Caco-2 (cell line): ENCODE measurements at places on chromosomes 6 and 20. TPM values are rescaled to one million over a fixed set of nuclear protein-coding genes. Genes with fewer than 3 reads are reported as not detected.

DNA sequence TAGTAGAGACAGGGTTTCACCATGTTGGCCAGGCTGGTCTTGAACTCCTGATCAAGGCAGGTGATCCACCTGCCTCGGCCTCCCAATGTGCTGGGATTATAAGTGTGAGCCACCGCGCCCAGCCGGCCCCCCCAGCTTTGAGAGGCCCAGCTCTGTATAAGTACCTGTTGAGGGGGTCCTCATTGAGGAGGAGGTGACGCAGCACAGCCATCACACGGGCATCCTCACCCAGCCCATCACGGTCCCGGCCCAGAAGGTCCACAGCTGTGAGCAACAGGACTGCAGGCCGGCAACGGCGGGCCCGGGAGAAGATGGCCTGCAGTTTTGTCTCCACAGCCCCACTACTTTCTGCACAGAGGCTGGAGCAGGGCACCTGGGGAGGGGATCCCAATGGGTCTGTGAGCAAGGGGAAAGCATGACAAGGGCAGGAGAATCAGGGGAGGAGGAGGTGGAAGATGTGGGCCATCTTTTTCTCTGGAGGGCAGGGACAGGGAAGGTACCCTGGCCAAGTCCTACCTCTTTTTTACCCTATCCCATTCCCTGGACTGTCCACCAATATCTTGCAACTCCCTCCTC lies 7.7 kb downstream of the GNMT start:
- no peak for DNase-seq

DNA sequence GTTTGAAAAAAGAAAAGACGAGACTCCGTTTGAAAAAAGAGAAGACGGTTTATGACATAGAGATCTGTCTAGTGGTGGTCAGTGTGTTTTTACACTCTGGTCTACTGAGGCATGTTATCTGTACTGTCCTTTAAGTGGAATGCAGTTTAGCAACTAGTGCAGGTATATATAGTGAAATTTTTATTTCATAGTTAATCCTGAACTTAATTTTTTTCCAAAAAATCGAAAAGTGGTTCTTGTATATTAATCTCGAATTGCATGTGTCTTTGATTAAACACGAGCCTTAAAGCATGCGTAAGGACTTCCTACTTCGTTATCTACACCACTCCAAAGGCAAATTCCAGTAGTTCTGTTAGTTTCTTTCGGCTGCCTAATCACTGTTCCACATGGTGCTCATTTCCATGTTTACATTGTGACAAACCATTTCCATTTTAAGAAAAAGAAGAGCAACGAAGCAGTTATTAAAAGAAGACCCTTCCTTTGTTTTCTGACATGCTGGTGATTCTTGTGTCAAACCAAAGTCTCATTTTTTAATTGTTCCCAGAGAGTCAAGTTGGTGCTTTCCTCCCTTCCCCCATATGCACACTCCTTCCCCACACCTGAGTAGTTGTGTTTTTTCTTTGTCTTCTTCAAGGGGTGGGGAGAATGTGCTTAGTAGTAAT lies 2.3 kb downstream of the SNX9 start:
- DNase-seq, result no peak

DNA sequence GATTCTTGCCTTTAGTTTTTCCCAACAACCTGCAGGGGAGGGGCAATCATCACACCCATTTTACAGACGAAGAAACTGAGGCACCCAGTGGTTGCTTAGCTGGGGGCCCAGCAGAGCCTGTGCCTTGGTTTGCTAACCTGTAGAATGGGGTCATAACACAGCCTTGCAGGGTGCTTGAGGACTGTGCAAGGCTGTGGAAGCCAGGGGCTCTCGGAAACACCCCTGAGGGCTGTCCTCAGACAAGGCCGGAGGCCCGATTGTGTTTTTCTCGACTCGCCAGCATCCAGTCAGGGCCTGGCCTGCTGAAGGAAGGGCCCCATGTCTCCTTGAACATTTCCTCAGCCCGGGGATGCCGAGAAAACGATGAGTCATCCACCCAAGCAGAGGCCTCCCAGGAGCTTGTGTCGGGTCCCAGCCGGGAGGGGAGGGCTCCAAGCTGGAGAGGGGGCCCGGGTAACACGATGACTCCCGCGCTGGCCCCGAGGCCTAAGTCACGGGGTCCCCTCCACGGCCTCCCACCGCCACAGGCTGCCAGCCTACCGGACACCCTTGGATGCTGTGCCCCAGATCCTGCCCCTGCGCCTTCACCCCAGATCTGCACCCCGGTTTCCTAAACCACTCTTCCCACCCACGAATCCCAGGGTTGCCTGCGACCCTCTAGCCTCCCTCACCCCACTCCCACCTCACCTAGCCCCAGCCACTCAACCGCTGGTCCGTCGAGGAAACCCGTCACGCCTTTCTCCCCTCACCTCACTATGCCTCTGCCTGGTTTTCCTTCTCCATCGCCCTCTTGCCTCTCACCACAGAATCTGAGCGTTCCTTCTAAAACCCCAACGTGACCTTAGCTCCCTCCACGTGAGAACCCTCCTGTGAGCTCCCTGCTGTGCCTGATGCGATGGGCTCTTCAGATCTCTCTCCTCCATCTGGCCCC lies 10.6 kb downstream of the NOL4L start:
- no peak for DNase-seq

DNA sequence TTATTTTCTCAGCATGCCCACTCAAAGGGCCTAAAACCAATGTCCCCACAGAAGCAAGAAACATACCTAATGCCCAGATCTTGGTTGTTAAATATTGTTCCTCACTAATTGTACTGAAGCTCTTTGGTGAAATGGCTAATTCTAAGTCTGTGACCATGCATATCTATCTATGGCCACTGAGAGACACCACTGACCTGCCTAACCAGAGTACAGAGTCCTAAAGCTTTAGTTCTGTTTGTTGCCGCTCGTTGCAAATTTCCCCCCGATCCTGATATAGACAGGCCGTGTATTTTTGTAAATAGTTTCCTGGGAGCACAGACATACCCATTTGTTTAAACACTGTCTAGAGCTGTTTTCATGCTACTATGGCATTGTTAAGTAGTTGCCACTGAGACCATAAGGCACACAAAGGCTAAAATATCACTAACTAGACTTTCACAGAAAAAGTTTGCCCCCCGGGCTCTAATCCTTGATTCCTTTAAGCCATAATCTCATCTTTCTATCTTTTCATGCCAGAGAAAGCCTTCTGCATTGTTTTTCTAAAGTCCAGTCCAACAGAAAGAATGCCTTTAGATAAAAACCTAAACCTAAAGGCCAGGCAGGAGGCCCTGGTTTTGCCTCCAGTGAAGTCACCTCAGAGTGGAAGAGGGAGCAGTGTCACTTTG lies 48.7 kb downstream of the DNAAF9 start:
- DNase-seq, result no peak

- no peak for DNase-seq
Measured at GRCh38 chr6:105499931-105500330, 97.0 kb upstream of the PREP start.

GRCh38 chr6:46628976-46629375 lies 23.6 kb downstream of the CYP39A1 start:
- DNase-seq, result no peak

GRCh38 chr6:48472091-48472490 lies 361.1 kb upstream of the PTCHD4 start:
- no peak for DNase-seq

GRCh38 chr6:129513471-129513870 lies 196.5 kb downstream of the ARHGAP18 start:
- DNase-seq, result no peak

DNA sequence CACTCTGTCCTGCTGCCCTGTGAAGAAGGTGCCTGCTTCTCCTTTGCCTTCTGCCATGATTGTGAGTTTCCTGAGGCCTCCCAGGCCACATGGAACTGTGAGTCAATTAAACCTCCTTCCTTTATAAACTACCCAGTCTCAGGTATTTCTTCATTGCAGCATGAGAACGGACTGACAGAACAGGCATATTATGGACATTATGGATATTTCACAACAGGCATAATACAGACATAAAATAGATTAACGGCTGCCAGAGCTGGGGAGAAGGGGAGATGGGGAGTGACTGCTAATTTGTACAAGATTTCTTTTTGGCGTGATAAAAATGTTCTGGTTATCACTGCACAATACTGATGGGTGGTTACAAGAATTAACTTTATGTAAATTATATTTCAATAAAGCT lies 29.4 kb downstream of the TRPC4AP start:
- DNase-seq, result no peak

GRCh38 chr6:79868098-79868722 lies 79.1 kb downstream of the ELOVL4 start:
- DNase-seq, result peak; percentile 40

DNA sequence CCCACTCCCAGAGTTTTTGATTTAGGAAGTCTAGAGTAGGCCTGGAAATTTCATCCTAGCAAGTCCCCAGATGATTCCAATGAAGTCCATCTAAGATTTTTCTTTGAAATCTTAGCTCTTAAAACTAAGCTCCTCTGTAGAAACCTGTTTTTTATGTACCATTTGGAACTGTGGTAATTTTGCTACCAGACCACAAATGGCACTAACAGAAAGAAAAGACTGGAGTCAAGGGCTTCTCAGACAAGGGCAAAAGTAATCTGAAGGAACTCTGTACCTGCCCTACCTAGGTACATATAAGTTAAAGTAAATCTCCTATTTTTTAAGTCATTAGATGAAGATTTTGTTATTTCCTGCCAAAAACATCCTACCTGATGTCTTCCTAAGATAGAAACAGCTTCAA lies 155.0 kb upstream of the HTR1E start:
- DNase-seq, result no peak

DNA sequence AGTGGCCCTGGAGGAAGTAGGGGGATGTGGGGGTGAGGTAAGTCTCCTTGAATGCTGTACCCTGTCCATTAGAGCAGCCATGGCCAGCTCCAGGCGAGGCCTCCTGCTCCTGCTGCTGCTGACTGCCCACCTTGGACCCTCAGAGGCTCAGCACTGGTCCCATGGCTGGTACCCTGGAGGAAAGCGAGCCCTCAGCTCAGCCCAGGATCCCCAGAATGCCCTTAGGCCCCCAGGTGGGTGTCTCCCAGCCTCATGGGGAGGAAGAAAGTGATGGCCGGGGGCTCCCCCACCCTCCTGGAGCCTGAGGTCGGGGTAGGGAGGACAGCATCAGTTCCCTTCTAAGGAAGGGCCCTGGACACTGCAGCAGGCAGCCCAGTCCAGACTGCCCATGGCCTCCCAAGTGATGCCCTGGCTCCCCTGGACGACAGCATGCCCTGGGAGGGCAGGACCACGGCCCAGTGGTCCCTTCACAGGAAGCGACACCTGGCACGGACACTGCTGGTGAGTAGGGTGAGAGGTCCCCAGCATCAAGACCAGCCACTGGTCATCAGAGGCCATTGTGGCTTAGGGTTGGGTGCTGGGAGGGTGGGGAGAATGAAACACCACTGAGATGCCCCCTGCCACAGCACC lies 1.0 kb downstream of the GNRH2 start:
- no peak for DNase-seq

DNA sequence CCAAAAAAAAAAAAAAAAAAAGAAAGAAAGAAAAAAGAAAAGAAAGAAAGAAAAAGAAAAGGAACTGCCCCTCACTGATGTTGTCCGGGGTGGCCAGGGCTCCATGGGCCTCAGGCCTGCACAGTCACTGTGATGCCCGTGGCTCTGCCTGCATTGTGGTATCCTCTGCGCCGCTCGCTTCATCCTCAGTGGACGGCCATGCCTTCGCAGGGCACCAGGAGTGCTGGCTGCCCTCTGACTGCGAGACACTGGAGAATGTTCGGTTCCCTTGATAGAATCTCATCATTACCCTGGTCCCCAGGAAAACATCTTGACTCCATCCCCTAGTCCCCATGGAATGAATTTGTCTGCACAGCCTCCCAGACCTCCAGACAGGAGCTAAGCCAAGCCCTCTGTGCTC lies 61.7 kb downstream of the TMEM242 start:
- no peak for DNase-seq

GRCh38 chr20:60237981-60238380 lies 279.8 kb downstream of the CDH26 start:
- DNase-seq, result no peak

- no peak for DNase-seq
Measured at GRCh38 chr20:46945465-46945864, 50.8 kb downstream of the EYA2 start.

DNA sequence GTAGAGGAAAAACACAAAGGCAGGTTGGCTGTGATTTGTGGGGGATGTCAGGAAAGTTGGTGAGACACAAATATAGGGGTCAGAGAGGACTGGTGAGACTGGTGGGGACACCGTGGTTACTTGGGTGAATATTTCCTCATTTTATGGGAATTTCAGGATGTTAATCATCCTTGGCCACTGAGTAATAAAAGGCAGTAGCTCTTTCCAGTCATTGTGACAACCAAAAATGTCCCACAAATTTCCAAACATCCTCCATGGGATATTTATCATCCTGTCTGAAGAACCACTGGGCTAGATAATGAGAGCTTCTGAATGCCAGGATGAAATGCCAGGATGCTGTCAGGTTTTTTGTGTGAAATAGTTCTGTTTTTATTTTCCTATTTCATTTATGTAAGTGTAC lies 374.1 kb downstream of the CD109 start:
- DNase-seq, result no peak

DNA sequence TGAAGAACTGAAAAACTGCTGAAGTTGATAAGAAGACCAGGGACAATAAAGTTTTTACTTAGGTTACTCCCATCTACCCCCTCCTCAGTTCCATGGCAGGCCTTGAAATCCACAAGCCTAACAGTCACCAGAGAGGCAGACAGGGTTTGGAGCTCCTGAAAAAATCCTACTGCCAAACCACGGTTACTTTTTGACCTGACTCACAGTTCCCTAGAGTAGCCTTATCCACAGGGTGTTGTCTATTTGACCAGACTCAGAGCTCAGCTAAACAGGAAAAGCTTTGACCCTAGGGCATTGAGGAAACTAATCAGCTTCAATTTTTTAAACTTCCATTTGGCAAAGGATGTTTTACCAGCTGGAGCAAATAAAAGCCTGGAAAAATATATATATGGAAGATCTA lies 257.7 kb upstream of the NT5E start:
- DNase-seq, result no peak

DNA sequence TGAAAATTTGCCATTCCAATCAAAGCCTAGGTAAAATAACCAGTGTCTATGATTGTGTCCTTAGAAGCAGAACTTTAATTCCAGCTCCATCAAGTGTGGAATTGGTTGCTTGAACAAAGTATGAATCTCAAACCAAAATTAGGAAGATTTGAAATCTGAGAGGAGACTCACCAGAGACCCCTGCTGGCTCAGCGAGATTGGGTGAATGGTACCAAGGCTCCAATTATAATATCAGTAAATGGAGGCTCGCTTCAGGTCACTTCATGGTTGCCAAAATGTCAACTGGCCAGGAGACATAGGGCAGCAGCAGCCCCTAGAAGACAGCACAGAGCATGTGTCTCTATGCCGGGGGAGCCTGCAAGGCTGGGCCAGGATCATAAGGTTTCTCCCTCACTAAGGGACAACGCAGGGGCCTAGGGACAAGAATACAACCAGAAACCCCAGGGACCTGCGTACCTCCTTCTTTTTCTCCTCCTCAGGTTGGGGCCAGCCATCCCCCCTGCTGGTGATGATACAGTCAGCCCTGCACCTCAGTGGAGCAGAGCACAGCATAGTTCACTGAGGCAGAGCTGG lies 14.0 kb downstream of the RBL1 start:
- DNase-seq, result peak; percentile 41

GRCh38 chr6:51184046-51184445 lies 365.4 kb downstream of the TFAP2B start:
- DNase-seq, result no peak

- no peak for DNase-seq
Measured at GRCh38 chr6:167442245-167442644, 117.4 kb downstream of the TTLL2 start.

The OPN5 gene
- not detected in 2 replicates for total RNA-seq

The MEP1A gene
- total RNA-seq, result 8.1 and 12.0 TPM in 2 replicates

The DPPA5 gene
- not detected in 2 replicates for total RNA-seq

The TFAP2C gene
- total RNA-seq, result 25.3 and 27.9 TPM in 2 replicates

The TP53TG5 gene
- total RNA-seq, result not detected in 2 replicates

The SLC17A1 gene
- not detected in 2 replicates for total RNA-seq

The SNRPB gene
- total RNA-seq, result 532 and 533 TPM in 2 replicates

The CENPB gene
- 72.7 and 84.3 TPM in 2 replicates for total RNA-seq

The ZNF391 gene
- total RNA-seq, result 5.0 TPM in 2 replicates
